Fibroblast of skin of right biceps (primary cell): ENCODE measurements at places on chromosomes 11 and 22.

- peak; percentile 75 for DNase-seq
Observed at GRCh38 chr11:106714199-106714598, 304.1 kb downstream of the GUCY1A2 start.

DNA sequence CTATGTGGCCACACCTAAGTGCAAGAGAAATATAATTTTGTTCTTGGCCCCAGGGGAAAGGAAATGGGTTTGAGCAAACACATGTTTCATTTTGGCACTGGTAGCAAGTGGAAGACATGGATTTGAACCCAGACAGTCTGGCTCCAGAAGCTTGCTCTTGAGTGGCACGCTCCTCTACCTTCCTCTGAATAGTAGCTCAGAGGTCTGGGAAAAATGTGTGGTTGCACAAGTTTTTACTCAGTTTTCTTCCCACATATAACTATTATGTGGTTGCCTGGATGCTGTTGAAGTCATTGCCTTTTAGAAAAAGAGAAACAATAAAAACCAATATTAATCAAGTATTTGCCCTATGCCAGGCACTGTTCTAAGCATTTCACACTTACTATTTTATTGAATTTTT, 16.3 kb downstream of the PARVA start:
- DNase-seq = no peak

GRCh38 chr11:119691701-119692539, 37.1 kb downstream of the NECTIN1 start:
- no peak for DNase-seq

GRCh38 chr22:27372969-27373670, 428.4 kb downstream of the MN1 start:
- DNase-seq = peak; percentile 12

DNA sequence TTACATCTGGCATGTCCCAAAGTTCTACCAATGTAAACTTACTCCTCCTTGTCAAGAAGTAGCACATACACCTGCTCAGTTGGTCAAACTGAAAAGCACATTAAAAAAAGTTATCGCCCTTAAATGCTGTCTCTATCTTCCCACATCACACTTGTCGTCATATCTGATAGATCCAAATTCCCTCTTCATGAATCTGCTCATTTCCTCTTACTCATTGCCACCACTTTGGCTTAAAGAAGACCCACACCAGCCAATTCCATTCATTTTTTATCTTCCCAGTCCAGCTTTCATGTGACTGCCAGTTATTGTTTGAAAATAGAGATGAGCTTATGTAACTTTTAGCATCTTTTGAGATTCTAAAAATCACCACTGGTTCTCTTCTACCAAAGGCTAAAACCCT, 305.9 kb upstream of the MTNR1B start:
- peak; percentile 66 for DNase-seq

DNA sequence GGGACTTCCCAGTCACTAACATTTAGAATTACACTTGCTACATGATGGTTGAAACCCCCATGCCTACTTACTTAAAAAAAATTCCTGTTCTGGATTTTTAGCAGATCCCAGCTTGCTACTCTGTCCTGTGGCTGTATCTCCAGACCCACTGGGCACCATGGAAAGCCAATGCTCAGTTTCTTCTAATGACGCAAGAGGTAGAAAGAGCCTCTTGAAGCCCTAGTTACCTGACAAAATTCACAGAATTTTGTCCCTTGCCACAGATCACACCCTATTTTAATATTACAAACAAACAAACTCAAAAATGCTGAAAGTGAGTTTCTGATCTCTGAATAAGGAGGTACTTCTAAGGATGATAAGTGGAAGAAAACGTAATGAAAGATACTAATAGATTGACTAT, 24.3 kb upstream of the TENM4 start:
- DNase-seq = no peak

- no peak for DNase-seq
Observed at GRCh38 chr11:69862797-69863543, 43.8 kb upstream of the FGF3 start.

DNA sequence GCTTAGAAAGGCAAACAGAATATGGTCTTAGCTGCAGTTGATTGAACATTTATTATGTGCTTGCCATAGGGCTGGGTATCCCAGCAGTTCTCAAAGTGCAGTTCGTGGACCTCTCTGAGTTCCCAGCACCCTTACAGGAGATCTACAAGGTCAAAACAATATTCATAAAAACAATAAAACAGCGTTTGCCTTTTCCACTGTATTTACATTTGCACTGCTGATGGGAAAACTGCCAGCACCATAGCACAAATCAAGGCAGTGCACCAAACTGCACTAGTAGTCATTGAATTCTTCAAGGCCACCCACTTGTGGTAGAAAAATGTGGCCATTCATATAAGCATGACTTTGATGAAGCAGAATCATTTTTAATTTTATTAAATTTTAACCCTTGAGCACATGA, 128.1 kb downstream of the CCDC34 start:
- DNase-seq = peak; percentile 54

DNA sequence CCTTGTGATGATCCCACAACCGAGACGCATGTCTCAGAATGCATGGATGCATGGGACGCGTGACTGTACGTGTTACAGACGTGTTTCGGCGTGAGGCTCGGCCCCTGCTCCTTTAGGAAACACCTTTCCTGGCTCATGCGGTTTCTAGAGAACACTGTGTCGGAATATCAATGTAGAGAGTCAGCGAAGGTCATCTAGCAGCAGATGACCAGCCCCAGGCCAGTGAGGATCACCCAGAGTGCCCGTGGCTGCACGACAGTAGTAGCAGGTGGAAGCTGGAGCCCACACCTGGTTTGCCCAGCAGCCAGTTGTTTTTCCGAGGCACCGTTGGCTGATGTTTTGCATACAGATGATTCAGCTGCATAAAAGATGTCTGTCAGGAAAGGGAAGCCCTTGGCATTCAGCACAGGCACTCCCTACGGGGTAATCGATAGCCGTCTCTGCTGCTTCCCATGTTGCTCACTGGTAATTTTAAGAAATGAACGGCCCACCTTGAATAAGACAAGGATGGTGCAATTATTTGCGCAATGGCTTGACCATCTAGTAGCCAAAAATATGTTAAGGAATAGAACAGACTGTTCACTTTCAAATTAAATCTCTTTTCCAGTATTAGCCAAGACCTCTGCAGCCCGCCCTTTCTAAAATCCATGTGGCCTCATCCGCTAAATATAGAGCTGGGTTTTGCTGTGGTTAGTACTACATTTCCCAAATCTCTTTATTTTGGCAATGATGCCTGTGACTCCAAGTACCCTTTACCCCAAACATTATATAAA, 1.1 kb upstream of the CLTCL1 start:
- no peak for DNase-seq

- DNase-seq = peak; percentile 65
Observed at GRCh38 chr11:66106786-66107599, 36.9 kb downstream of the PACS1 start.

DNA sequence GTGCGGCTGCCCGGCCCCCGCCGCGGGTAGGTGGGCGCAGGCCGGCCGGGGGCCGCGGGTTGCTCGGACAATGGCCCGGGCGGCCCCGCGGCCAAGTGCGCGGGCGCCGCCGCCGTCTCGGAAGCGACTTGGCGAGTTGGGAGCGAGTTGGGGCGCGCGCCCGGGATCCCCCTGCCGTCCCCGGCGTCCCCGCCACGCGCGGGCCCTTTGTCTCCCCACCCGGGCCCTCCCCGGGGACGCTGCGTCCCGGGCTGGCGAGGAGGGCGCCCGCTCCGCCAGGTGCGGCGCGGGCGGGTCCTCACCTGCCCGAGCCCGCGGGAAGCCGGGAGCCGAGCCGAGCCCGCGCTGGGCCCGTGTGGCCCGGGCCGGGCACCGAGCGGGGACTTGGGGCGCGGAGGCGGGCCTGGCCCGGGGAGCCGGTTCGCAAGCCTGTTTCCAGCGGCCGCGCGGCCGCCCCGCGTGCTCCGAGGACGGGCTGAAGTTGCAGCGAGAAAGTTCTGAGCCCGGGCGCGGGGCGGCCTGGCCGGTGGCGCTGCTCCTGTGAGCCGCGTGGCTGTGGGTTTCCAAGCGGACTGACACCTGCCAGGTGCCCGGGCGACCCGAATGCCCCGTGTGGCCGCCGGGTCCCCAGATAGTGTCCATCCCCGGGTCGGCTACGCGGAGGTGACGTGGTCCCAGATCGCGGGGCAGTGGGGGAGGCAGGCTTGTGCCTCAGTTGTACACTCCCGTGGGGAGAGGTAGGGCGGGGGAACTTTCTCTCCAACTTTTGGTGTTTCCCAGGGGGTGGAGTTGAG, 586 bp downstream of the LRP5 start:
- DNase-seq = peak; percentile 7

DNA sequence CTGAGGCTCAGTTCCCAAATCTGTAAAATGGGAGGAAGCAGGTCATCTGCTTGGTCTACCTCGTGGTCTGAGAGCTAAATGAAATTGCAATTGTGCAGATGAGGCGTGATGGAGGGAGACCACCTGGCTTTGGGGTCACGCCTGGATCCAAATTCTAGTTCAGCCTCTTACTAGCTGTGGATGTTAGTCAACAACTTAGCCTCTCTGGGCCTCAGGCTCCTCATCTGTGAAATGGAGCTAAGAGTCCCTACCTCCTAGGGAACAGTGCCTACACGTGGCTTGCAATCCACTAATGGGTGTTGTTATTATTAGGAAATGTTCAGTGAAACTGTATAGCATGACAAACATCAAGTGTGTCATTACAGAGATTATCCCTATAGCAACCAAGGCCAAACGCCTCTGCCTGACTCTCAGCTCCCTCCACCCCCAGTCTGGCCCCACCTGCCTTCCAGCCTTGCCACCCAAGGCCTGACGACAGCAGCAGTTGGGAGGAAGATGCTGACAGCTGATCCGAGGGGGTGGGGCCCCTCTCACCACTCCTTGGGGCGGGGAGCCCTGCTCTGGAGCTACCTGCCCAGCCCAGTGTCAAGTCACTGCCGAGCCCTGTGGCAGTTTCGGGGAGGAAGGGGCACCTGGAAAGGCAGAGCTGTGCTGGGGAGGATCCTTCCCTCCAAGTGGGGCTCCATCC, 1.7 kb upstream of the RHOD start:
- peak; percentile 73 for DNase-seq

- peak; percentile 34 for DNase-seq
Observed at GRCh38 chr11:113332023-113332422, 17.6 kb downstream of the TTC12 start.

DNA sequence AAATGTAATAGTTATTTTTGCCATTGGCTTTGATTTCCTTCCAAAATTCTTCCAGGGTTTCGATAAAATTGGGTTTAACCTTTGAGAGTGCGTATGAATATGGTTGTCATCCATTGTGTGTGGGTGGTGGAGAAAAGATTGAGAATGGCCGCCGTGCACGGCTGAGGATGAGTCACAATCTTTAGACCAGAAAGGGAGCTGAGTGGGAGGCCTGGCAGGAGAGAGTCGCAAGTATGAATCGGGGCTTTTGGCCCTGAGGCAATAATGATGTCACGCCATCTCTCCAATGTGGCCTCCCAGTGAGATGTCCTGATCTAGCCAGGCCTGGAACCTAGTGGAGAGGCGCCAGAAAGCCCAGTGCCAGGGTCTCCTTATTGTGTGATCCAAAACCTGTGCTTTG, 33.1 kb upstream of the SMPD1 start:
- peak; percentile 81 for DNase-seq

DNA sequence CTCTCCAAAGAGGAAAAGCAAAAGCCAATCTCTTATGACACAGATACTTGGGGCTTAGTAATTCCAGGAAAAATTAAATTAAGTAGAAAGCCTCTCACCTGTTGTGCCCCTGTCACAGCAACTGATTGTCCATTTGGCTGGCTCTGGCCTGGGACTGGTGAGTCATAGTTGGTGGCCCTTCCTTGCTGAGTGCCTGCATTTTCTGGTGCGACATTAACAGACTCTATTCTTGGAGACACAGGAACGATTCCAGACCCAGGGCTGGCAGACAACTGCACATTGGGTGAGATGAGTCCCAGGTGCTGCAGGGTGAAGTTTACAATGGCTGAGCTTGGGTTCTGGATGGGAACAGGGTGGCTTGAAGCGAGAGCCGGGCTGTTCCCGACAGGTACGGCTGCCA, 15.6 kb downstream of the E2F8 start:
- no peak for DNase-seq

GRCh38 chr11:67366961-67367760, 6.2 kb downstream of the CLCF1 start:
- no peak for DNase-seq

DNA sequence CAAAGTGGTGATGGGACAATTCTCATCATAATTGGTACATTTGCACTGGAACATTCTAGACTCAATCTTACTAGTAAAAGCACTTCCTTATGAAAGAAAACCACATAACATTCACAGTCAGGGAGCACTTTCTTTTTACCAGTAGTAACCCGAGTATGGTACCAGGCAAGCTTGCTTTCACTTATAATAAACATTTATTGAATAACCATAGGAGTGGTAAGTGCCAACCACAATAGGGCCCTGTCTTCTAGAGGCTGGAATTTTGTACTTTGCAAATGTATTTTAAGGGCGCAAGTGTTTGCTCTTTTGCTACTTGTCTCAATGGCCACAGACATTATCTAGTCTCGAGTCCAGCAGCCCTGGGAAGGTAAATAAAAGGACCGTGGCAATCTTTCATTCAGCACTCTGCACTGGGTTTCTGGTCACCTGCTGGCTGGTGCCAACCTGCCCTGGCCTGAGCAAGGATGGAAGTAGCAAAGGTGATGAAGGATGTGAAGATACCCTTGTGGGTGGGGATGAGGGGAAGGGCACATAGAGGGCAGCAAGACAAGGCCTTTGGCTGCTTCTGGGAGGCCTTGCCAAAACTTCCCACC, 24.2 kb downstream of the C22orf31 start:
- no peak for DNase-seq

GRCh38 chr11:86490582-86490981, 115.9 kb downstream of the CCDC81 start:
- DNase-seq = no peak

DNA sequence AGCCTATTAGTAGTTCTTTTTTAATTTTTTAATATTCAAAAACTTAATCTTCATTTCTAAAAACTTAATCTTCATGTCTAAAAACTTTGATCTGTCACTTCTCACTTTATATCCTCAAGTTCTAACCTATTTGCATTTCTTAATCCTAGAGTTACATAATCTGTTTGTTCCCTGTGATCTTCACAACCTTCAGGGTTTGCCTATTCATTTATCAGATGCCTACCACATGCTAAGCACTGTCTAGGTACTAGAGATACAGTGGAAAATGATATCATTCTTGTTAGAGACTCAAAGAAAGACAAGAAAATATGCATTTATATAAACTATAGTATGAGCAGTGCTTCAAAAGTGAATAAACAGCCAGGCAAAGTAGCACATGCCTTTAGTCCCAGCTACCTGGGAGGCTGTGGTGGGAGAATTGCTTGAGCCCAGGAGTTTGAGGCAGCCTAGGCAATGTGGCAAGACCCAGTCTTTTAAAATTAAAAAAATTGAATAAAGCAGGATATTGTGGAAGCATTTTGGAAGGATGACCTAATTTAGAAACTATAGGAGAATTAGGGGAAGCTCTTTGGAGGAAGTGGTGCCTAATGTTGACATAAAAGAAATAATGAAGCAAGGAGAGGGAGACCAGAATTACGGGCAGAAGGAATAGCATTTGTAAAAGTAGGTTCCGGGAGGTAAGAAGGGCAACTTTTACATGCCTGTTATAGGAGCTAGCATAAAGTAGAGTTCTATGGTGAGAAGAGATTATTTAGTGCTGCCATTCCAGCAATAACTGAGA, 54.4 kb upstream of the GRK2 start:
- no peak for DNase-seq
